Activated CD8-positive, alpha-beta memory T cell treated with anti-CD3 and anti-CD28 coated beads for 24 hours (primary cell): ENCODE measurements at places on chromosomes 3 and 15.

DNA sequence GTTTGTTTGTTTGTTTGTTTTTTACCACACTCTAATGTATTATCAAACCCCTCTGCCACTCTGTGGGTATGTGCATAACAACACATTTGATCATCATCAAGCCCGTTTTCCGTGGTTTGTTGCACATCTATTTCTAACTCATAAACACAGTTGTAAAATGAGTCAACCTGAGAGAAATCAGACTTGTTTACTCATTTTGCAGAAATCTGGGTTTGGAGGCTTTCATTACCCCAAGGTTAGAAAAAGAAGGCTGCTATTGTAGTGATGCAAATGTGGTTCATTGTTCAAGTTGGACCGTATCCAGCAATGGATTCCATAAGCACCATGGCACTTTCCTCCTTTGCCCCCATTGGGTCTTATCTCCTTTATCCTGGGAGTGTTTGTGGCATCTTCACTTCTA, 353.2 kb upstream of the SOX2 start:
- no peak for DNase-seq

- DNase-seq = no peak
These were observed 17.8 kb downstream of the PLXNA1 start for GRCh38 chr3:127000761-127001160.

DNA sequence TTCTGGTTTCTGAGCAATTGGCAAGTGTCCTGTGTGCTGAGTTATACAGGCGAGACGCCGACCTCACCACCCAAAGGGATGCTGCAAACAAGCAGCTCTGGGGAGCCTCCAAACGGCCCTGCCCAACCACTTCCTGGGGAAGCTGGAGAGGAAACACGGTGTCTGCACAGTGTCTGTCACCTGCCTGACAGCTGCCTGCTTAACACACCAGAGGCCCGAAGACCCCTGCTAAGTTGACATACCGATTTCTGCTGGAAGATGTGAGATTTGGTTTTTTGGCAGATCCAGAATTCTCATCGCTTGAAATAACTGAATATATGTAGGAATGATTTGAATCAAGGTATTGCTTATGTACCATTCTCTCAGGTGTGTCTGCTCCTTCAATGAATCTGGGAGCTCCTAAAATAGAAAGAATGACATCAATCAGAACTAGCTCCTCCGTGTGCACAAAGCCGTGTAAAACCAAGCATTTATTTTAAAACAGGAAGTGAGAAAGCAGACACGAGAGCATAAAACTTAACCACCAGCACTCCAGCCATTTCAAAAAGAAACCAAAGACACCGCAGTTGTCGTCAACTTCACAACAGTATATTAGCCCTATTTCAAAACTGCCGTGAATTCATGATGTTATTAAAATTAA, 27.2 kb downstream of the LRRC2 start:
- peak; percentile 84 for DNase-seq

DNA sequence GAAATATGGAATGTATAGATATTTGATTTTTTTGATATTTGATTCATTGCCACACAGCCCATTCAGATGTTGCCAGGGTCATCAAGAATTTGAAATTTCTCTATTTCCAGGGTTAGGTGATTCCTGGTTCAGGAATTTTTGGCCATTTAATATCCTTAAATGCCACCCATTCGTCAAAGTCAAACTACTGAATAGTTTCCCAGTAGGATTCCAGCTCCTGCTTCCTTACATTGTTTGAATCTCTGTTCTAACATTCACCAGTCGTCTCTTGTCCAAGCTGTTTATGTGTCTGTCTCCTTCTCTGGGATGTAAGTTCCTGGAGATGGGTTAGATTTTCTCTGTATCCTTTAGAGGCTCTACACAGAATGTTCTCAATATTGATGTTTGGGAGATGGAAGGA, 124.9 kb upstream of the TLE3 start:
- no peak for DNase-seq

DNA sequence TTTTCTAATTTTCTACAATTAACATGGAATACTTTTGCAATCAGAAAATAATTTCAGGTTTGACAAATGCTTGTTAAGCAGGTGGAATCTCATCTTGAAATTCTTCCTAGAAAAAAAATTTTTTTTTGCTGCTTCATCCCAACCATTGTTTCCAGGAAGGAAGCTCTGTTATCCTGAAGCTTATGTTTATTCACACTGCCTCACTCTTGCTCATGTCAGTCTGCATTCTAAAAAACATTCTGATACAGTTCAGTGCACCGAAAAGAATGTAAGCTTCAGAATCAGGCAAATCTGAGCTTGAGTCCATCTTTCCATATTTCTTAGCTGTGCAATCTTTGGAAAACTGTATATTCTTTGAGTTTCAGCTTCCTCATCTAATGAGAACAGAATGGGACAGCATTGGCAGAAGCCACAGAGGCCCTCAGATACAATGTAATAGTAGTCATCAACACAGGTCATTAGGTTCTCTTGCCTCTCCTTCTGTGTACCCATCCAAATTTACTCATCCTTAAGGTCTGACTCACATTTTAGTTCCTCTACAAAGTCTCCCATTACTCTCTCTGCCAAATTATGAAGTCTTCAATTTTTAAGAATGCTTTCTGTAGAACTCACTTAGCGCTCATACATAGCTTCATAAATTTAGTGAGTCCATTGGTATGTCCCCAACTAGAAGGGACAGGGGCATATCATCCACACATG, 881.8 kb upstream of the NR2F2 start:
- DNase-seq = no peak

GRCh38 chr3:67587811-67588210, 66.6 kb downstream of the SUCLG2 start:
- DNase-seq = no peak

DNA sequence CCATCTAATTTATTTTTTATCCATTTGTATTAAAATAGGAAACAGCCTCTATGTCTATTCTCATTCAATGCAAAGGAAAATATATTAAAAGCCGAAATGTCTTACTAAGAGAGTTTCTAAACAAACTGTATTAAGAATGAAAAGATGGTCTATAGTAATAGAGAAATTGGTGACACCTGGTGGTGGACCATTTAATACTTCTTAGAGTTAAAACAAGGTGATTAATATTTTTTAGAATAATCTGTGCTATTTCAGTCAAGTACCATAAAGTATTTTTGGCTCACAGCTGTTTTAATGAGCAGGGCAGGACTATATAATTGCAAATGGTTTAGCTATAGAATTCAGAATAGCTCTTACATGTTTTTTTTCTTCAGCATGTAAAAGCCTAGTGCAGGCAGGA, 55.7 kb downstream of the SYNPR start:
- DNase-seq = no peak

DNA sequence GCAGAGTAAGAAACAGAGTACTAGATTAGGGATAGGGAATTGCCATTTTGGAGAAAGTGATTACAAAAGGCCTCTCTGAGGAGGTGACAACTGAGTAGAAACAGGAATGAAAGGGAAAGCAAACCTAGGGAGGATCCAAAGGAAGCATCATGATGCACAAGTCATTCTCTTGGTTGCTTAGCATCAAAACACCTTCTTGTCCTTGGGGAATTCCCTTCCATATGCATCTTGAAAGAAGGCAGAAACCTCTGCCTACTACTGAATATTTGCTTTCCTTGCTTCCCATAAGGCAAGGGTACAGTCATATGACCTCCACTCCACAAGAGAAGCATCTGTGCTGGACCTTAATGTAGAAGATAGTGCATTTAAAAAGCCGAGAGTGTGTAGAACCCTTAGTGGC, 24.1 kb downstream of the GABPB1 start:
- no peak for DNase-seq

DNA sequence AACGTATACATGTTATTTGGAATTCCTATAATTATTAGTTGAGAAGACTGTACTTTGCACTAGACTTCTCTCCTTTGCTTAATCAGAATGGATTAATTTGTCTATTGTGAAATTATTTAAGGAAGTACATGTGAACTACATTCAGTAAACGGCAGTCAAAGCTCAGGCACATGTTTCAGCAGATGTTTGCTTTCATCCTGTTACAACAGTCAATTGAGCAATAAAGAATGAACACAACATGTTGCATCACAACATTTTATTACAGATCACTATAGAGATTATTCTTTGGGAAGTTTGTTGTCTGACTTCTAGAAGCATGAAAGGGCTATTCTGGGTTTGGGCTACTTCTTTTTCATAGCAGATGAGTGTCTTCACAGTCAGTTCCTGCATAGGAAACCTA, 39.2 kb downstream of the RAB27A start:
- no peak for DNase-seq

DNA sequence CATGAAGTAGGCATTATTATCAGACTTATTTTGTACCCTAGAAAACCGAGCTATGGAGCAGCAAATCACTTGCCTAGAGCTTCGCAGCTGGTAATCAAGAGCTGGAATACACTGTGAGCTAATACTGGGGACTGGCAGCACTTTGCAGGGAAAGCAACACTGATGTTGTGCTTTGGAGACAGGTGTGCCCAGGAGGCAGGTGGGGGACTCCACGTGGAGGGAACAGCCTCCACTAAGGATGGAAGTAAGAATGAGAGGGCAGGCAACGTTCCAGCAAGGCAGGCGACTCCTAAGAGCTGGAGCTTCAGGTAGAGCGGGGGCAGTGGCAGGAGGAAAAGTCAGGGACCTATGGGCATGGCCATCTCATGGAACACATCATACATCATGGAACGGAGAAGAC, 300.5 kb upstream of the IGF1R start:
- DNase-seq = no peak

DNA sequence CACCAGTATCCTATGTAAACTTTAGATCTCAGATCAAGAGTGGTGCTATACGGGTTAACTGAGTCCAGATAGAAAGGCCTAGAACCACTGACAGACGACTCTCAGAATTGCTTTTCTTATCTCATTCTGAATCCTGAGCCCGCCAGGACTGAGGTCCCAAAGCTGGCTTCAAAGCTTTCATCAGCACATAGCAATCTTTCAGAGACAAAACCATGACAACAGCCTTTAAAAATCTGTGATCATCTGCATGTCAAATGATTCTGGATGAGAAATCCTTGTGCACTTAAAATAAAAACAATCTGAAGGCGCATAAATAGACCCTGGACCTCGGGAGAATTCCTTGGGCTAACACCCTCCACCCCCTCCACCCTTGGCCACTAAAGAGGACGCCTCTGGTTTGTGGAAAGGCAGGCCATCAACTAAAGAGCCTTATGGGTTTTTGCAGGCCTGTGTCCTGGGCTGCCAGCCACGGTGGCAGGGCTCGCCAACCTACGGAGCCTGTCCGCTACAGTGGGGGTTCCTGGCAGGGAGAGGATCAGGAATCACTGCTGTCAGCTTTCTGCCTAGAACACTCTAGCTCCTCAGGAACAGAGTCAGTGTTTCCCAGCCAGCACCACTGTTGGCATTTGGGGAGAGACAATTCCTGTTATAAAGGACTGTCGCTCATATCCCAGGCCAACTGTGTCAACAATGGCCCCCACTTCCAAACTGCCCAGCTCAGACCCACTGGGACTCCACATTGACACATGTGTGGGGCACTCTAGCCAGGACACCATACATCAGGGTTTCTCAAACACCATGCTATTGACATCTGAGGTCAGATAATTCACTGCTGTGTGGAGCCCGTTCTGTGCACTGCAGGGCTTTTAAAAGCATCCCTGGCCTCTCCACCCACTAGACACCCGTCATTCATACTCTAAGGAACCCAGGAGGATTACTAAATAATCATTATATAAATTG, 20.2 kb downstream of the TLE3 start:
- DNase-seq = no peak

- DNase-seq = no peak
These were observed 16.4 kb downstream of the IL12A start for GRCh38 chr3:160005004-160005403.

- no peak for DNase-seq
These were observed 83.1 kb upstream of the RPL32 start for GRCh38 chr3:12924437-12924836.

- peak; percentile 45 for DNase-seq
These were observed 22.3 kb downstream of the EAF1 start for GRCh38 chr3:15449489-15450224.

GRCh38 chr15:66912001-66912400, 153.4 kb upstream of the SMAD3 start:
- DNase-seq = no peak

GRCh38 chr15:40982855-40983254, 29.6 kb downstream of the CHAC1 start:
- DNase-seq = no peak

DNA sequence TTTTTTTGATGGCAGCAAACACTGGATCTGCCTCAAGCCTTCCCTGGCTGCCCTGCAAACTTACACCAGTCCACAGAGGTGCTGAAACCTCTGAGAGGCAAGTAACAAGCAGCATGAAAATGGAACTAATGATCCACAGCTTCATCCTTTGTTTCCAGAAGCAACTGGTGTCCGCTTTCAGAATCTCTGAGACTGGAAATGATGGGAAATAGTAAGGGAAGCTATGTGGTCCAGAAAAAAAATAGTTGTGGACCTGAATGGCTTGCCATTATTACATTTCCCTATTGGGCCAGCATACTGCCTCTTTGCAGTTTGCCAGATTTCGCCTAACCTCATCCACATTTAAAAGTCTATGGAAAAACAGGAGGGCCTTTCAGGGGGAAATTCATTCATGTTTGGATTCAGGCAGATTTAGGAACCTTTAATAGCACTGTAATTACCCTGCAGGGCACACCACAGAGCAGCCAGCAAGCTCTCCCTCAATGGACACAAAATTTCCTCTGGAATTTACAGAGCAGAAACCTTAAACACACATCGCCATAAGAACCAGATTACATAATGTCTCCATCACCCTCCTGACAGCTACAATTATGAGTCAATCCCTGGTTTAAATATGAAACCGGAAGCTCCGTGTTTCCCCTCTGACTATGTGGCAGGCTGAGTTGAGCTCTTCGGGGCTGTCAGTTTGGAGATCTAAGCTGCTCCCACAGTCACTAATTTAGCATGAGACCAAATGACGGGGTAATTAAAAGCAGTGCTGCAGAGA, 134.4 kb downstream of the TMCO5A start:
- DNase-seq = no peak

DNA sequence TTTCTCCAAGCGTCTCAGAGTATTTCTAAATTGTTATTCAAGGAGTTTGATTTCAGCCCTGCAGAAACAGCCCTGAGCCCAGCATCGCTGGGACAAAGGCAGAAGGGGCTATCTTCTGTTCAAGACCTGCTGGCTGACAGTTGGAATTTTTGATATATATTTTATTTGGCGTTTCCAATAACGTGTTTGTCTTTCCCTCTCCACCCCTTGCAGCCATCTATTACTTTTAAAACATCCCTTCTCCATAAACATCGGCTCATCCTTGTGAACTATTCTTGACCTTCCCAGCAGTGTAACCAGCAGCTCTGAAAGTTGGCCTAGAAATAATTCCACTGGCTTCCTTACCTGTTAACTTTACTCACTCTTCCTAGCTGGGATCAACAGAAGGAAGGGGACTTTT, 5.5 kb upstream of the MEIS2 start:
- no peak for DNase-seq

- no peak for DNase-seq
These were observed 32.3 kb upstream of the BNIP2 start for GRCh38 chr15:59721411-59721810.
